Spinal cord (tissue), 10 donors: ENCODE measurements at places on chromosomes 11 and 22.

GRCh38 chr11:394858-395655 is 1.0 kb downstream of the PKP3 start:
- no peak overlapping the region for H3K4me3 ChIP-seq
- H3K4me1 ChIP-seq: peaks cover 14% of the 10 kb centered on the region
- no peaks in the 10 kb centered on the region for H3K36me3 ChIP-seq
- H3K27me3 ChIP-seq: peaks cover 11% of the 10 kb centered on the region
- H3K27ac ChIP-seq: no peak overlapping the region

DNA sequence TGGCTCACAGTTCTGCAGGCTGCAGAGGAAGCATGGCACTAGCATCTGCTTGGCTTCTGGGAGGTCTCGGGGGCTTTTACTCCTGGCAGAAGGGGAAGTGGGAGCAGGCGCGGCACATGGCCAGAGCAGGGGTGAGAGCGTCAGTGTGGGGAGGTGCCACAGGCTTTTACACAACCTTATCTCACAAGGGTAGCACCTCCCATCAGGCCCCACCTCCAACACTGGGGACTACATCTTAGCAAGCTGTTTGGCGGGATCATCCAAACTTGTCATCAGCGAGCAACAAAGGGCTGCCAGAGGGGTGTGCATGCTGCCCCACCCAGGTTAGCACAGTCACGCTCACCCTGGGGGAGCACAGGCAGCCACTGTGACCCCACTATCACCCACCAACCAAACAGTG is 18.9 kb upstream of the YPEL1 start:
- peaks cover 46% of the 10 kb centered on the region for H3K4me1 ChIP-seq
- H3K36me3 ChIP-seq: peaks cover 8% of the 10 kb centered on the region
- no peak for DNase-seq
- H3K27me3 ChIP-seq: no peaks in the 10 kb centered on the region
- H3K4me3 ChIP-seq: no peak overlapping the region

- peaks cover 8% of the 10 kb centered on the region for H3K27me3 ChIP-seq
- no peak overlapping the region for H3K4me3 ChIP-seq
- H3K27ac ChIP-seq: no peak overlapping the region
- no peaks in the 10 kb centered on the region for H3K36me3 ChIP-seq
Observed at GRCh38 chr11:1832211-1832919, 2.4 kb upstream of the SYT8 start.

- H3K27me3 ChIP-seq: no peaks in the 10 kb centered on the region
- no peak overlapping the region for H3K4me3 ChIP-seq
- no peaks in the 10 kb centered on the region for H3K36me3 ChIP-seq
- peaks cover 7% of the 10 kb centered on the region for H3K4me1 ChIP-seq
- DNase-seq: no peak
- no peak overlapping the region for H3K27ac ChIP-seq
Observed at GRCh38 chr11:17510507-17511206, 33.6 kb downstream of the USH1C start.

GRCh38 chr11:131944736-131945135 is 574.3 kb downstream of the NTM start:
- H3K36me3 ChIP-seq: no peaks in the 10 kb centered on the region
- H3K4me1 ChIP-seq: peaks cover 12% of the 10 kb centered on the region
- H3K4me3 ChIP-seq: no peak overlapping the region
- DNase-seq: no peak
- H3K27ac ChIP-seq: no peak overlapping the region
- no peaks in the 10 kb centered on the region for H3K27me3 ChIP-seq

DNA sequence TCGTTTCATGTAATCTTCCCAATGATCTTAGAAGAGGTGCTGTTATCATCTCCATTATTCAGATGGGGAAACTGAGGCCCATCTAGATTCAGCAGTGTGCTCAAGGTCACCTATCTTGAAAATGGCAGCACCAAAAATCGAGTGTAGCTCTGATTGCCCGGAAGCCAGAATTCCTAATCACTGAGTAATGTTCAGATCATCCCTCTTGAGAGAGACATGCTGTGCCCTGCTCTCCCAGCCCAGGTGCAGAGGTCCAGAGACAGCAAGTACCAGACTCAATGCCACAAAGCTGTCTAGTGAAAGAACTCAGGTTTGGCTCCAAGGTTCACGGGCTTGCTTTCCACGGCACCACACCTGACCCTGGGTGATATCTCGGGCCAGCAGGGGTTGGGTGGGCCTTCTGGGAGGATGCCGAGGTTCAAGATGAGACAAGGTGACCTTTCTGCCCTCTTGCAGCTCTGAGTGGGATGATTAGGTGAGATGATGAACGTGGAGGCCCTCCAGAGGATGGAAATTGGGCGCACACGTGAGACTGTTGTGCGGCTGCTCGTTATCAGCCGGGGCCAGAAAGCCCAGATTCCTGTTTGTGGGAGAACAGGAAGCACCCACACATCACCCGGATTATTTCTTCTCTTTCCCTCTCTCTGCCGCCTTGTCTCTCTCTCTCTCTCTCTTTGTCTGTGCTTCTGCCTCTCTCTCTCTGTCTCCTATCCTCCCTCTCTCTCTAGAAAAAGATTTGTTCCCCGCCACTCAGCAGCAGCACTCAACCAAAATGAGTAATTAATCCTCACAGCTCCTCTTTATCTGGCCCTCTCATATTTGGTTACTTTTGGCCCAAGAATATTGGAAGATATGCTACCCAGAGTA is 19.0 kb upstream of the RASD2 start:
- no peak overlapping the region for H3K27ac ChIP-seq
- H3K36me3 ChIP-seq: no peaks in the 10 kb centered on the region
- no peak overlapping the region for H3K4me3 ChIP-seq
- no peak for DNase-seq
- H3K4me1 ChIP-seq: peaks cover 27% of the 10 kb centered on the region
- no peaks in the 10 kb centered on the region for H3K27me3 ChIP-seq

DNA sequence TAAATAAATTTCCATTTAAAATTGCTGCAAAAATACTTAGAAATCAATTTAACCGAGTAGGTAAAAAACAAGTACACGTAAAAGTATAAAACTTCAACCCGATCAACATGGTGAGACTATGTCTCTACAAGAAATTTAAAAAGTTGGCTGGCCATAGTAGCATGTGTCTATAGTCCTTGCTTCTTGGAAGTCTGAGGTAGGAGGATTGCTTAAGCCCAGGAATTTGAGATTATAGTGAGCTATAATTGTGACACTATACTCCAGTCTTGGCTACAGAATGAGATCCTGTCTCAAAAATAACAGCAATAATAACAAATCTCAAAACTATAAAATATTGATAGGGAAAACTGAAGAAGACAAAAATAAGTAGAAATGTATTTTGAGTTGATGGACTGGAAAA is 11.1 kb downstream of the CASP4 start:
- H3K36me3 ChIP-seq: no peaks in the 10 kb centered on the region
- no peak for DNase-seq
- H3K27me3 ChIP-seq: no peaks in the 10 kb centered on the region
- H3K27ac ChIP-seq: no peak overlapping the region

GRCh38 chr11:63629426-63629825 is 15.2 kb upstream of the PLAAT3 start:
- no peak overlapping the region for H3K27ac ChIP-seq
- no peaks in the 10 kb centered on the region for H3K27me3 ChIP-seq
- no peaks in the 10 kb centered on the region for H3K4me1 ChIP-seq
- DNase-seq: no peak

GRCh38 chr11:34564406-34564805 is 50.8 kb upstream of the ELF5 start:
- no peak overlapping the region for H3K4me3 ChIP-seq
- no peak for DNase-seq
- H3K27ac ChIP-seq: peak overlapping the region; percentile 35
- H3K36me3 ChIP-seq: no peaks in the 10 kb centered on the region

- H3K4me3 ChIP-seq: no peak overlapping the region
- peak; percentile 8 for DNase-seq
- no peaks in the 10 kb centered on the region for H3K36me3 ChIP-seq
- no peaks in the 10 kb centered on the region for H3K4me1 ChIP-seq
- H3K27me3 ChIP-seq: no peaks in the 10 kb centered on the region
Observed at GRCh38 chr11:17686231-17686980, 33.0 kb upstream of the MYOD1 start.

DNA sequence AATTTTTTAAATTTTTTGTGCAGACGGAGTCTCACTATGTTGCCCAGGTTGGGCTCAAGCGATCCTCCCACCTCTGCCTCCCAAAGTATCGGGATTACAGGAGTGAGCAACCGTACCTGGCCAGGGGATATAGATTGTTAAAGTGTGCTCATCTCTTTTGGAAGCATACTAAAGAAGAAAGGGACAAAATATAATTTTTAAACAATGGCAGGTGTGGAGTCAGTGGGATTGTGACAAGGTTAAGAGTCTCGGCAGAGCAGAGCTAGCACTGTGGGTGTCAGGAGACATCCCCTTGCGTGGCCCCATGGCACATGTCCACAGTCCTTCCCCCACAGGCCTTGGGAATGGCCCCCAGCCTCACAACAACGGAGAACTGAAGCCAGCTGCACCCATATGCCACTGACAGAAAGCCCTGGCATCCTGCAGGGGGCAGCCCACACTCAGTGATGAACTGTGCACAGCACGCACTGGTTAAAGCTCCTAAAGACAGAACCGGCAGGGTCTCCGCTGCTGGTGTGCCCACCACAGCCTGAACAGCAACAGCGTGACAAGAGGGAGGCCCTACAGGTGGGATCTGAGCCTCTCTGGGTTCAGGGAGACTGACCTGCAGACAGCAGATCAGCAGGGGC is 29.9 kb downstream of the SERPIND1 start:
- DNase-seq: peak; percentile 48
- peaks cover 72% of the 10 kb centered on the region for H3K36me3 ChIP-seq
- H3K4me3 ChIP-seq: no peak overlapping the region
- H3K27me3 ChIP-seq: no peaks in the 10 kb centered on the region
- H3K4me1 ChIP-seq: no peaks in the 10 kb centered on the region

- no peak for DNase-seq
- H3K36me3 ChIP-seq: no peaks in the 10 kb centered on the region
Observed at GRCh38 chr22:18955696-18956095, 19.6 kb upstream of the PRODH start.

GRCh38 chr22:37284805-37285355 is 2.6 kb downstream of the CYTH4 start:
- peaks cover 4% of the 10 kb centered on the region for H3K4me1 ChIP-seq
- DNase-seq: peak; percentile 28
- H3K27ac ChIP-seq: no peak overlapping the region

DNA sequence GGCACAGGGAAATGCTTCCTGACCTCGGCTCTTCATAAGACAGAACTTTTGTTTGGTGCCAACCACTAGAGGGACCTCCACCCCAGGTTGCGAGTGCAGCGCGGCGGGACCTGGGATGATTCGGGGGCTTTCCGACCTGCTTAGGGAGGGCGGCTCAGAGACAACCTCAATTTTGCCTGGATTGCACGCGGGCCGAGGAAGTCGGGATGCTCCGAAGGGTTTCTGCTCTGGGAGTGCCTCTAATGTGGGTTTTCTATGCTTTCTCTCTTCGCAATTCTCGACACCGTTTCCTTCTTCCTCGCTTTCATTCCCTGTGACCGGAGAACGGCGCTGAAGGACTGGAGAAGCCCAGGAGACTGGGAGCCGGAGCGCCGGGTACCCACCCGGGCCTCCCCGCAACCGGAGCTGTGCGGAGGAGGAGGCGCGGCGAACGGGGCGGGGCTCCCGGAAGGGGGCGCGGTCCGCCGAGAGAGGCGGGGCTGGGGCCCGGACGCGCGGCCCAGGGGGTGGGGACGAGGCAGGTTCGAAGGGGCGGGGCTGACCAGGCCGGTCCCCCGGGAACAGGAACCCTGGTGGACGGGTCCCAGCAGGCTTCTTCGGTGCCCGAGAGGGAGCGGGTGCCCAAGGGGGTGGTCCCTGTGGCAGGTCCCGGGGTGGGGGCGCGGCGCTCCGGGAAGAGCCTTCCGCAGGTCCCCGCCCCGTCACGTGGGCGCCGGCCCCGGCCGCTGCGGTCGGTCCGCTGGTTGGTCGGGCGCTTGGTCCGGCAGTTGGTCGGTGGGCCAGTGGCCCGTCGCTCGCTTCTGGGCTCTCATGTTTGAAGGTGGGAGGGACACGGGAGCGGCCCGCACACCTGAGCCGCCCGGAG is at the start of gene PPFIBP2:
Gene PPFIBP2, plus strand, starts transcription at position 766 of the 865 bp plus-strand sequence. CDS start 35,477 bp downstream, outside the sequence.
- H3K36me3 ChIP-seq: no peaks in the 10 kb centered on the region
- peak within 1 kb of the TSS; percentile 86 for H3K27ac ChIP-seq
- H3K4me3 ChIP-seq: peak within 1 kb of the TSS; percentile 78
- DNase-seq: peak; percentile 54
- H3K27me3 ChIP-seq: peaks cover 10% of the 10 kb centered on the region

- peaks cover 19% of the 10 kb centered on the region for H3K36me3 ChIP-seq
- H3K4me1 ChIP-seq: no peaks in the 10 kb centered on the region
- H3K4me3 ChIP-seq: no peak overlapping the region
- H3K27me3 ChIP-seq: no peaks in the 10 kb centered on the region
- DNase-seq: no peak
Observed at GRCh38 chr11:122803306-122803705, 35.0 kb upstream of the CRTAM start.

DNA sequence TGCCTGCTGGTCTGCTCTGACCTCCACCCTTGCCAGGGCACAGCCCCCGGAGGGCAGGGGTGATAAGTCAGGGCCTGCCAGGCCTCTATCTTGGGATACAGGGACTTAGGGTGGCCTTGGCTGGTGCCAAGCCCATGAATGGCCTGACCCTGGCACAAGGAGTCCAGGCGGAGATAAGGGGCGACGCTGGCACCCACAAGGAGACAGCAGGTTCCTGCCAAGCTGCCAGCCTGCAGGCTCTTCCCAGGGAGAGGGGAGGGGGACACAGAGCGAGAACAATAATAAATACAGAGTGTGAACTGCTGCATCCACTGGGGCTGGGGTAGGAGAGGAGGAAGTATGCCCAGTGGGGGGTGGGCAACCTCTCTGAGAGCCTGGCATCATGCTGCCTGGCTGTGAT is 978 bp downstream of the CSDC2 start:
- H3K4me3 ChIP-seq: peak overlapping the region; percentile 45
- peak overlapping the region; percentile 85 for H3K27ac ChIP-seq
- no peak for DNase-seq
- no peaks in the 10 kb centered on the region for H3K27me3 ChIP-seq

DNA sequence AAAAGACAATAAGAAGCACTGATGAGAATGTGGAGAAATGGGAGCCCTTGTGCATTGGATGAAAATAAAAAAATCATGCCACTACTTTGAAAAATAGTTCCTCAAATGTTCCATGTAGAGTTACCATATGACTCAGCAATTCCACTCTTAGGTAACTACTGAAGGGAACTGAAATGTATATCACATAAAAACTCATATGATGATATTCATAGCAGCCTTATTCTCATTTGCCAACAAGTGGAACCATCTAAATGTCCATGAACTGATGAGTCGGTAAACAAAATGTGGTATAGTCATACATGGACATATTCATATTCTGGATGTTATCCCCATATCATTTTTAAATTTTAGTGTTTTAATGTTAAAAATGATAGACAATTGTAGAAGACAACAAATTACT is 3.5 kb downstream of the KRTAP5-9 start:
- H3K4me3 ChIP-seq: no peak overlapping the region
- no peaks in the 10 kb centered on the region for H3K27me3 ChIP-seq
- no peak for DNase-seq
- no peaks in the 10 kb centered on the region for H3K36me3 ChIP-seq

DNA sequence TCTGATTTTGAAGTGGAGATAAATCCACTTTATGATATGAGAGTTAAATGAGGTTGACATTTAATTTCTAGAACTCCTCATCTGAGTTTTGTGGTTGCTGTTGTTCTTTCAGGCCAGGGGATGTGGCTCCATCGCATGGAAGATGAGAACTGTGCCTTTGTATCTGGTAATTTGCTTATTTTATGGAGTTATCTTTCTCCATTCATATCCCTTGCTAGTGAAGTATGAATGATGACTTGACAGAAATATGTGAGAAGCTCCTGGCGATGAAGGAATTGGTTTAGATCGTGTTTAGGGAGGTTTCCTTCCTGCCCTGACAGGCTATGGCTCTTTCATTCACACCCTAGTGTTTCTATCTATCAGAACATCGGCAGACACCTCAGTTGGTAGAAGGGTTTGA is 393.7 kb downstream of the ETS1 start:
- H3K27me3 ChIP-seq: no peaks in the 10 kb centered on the region
- H3K36me3 ChIP-seq: no peaks in the 10 kb centered on the region
- H3K4me1 ChIP-seq: no peaks in the 10 kb centered on the region
- DNase-seq: no peak
